ENCODE measurements at places on chromosomes 7 and 10. TPM values are rescaled to one million over a fixed set of nuclear protein-coding genes. Genes with fewer than 3 reads are reported as not detected.

DNA sequence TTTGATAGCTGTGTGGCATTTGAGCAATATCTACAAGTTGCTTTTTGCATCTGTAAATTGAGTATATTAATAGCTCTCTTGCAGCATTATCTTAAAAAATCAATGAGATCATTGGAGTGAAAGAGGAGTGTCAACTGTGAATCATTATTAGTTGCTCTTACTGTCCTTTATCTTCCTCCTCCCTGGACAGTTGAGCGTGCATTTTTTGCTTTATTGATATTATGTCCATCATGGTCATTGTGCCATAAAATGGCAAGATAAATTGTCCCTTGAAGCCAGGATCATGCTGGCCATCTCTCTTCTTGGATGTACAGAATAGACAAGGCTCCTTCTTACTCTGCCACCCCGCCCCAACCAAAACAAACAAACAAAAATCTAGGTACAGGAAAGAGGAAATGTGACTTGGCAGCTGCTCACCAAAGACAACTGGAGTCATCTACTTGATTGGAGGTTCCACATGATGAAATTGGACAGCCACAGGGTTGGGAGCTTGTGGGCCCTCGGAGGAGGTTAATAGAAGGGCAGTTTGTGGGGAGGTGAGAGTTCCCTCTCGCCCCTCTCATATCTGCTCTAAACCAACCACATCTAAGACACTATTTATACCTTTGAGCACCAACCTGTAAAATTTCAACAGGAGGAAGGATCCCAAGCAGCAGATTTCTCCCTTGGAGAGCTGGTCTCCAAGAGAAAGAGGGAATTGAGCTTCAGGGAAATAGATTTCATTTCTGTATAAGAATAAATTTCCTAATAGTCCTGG, 252.7 kb downstream of the SKIDA1 start:
- DNase-seq: no peak

DNA sequence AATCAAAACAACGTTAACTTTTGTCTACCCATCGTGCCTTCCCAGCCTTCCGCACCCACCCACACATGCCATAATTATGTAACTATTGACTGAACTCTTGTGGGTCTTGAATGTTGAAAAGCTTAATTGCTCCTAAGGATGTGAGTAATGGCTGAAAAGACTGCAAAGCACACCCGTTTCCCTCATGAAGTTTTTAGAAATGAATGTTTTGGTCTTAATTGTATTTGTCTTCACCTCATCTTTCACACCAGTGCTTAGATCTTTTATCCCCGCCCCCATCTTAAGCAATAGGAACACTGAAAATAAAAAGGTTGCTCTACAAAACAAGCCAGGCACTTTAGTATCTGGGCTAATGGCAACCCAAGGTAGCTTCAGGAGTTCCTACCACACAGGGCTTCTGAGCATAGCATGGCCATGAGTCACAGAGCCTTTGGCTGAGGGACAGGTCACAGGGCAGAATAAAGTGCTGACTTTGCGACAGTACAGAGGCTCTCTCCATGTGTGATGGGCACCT, 690.5 kb downstream of the PARD3 start:
- DNase-seq: peak; percentile 81

DNA sequence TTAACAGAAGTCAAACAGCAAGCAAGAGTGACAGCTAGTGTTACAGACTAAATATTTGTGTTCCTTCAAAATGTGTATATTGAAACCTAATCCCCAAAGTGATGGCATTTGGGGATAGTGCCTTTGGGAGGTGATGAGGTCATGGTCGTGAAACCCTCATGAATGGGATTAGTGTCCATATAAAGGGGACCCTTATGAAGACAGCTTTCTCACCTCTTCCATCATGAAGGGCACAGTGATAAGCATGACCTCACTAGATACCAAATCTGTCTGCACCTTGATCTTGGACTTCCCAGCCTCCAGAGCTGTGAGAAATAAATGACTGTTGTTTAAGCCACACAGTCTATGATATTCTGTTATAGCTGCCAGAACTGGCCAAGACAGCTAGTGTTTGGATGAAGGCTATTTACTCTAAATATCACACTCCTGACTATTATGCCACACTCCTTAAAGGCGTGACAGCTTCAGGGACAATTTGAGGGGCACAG, 235.7 kb upstream of the TMEM72 start:
- DNase-seq: no peak

DNA sequence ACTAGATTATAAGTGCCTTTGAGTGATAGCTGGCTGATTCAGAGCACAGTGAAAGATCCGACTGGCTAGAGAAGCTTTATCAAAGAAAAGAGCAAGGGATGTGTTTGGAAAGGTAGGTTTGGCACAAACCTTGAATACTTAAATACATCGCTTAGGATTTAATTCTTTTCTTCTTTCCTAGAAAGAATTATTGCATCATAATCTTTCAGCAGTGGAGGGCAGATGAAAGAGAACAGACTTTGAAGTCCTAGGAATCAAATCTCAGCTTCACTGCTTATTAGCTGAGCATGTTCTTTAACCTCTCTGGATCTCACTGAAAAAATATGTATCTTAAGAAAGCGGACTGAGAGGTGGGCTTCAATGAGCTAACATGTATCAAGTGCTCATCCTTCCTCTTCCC, 122.8 kb downstream of the ZNF365 start:
- no peak for DNase-seq

GRCh38 chr7:133613250-133613790, 360.4 kb downstream of the EXOC4 start:
- DNase-seq: no peak

GRCh38 chr7:139762886-139763285, 14.9 kb downstream of the HIPK2 start:
- DNase-seq: no peak

GRCh38 chr7:44386139-44386913, 60.9 kb upstream of the CAMK2B start:
- no peak for DNase-seq

PDGFA gene
- 3.4 TPM for polyA plus RNA-seq

TBL2 gene
- 51.8 TPM for polyA plus RNA-seq

FOXP2 gene
- polyA plus RNA-seq: 0.90 TPM

NSUN5 gene
- 24.9 TPM for polyA plus RNA-seq

SNCG gene
- polyA plus RNA-seq: 0.86 TPM
